ENCODE measurements at places on chromosomes 13 and 19. TPM values are rescaled to one million over a fixed set of nuclear protein-coding genes. Genes with fewer than 3 reads are reported as not detected.

The SYDE1 gene
- total RNA-seq = not detected

The KLK3 gene
- total RNA-seq = not detected

DNA sequence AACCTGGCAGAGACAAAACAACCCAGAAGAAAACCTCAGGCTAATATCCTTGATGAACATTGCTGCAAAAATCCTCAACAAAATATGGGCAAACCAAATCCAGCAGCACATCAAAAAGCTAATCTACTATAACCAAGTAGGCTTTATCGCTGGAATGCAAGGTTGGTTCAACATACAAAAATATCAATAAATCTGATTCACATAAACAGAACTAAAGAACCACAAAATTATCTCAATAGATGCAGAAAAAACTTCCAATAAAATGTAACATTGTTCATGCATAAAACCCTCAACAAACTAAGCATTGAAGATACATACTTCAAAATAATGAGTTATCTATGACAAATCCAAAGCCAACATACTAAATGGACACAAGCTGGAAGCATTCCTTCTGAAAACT is 8.8 kb downstream of the ZNF724 start:
- no peaks in the 10 kb centered on the region for H3K4me1 ChIP-seq
- no peaks in the 10 kb centered on the region for H3K27me3 ChIP-seq
- H3K36me3 ChIP-seq = peaks cover 14% of the 10 kb centered on the region
- DNase-seq = no peak

DNA sequence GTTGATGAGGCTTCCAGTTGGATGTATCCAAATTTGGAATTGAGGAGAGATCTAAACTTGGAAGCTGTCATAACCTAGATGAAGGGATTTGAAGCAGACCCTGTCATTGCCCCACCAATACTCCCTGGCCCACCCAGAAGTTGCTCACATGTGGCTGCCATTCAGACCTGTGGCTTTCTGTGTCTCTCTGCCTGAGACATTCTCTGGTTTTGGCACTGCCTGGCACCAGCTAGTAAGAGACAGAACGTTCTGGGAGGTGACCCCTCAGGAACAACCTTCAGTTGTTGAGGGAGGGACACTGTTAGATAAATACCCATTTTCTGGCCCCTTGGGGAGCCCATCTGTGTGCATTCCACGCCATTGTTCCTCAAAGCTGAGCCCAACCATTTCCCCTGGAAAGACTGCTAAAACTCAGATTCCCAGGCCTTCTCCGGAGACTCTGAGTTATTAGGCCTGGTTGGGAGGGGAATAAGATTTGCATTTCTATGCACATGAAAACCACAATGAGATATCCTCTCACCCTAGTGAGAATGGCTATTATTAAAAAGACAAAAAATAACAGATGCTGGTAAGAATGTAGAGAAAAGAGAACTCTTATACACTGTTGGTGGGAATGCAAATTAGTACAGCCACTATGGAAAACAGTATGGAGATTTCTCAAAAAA is 290.4 kb downstream of the TSHZ3 start:
- no peak for DNase-seq
- H3K27ac ChIP-seq = no peak overlapping the region
- no peaks in the 10 kb centered on the region for H3K36me3 ChIP-seq
- no peaks in the 10 kb centered on the region for H3K27me3 ChIP-seq

DNA sequence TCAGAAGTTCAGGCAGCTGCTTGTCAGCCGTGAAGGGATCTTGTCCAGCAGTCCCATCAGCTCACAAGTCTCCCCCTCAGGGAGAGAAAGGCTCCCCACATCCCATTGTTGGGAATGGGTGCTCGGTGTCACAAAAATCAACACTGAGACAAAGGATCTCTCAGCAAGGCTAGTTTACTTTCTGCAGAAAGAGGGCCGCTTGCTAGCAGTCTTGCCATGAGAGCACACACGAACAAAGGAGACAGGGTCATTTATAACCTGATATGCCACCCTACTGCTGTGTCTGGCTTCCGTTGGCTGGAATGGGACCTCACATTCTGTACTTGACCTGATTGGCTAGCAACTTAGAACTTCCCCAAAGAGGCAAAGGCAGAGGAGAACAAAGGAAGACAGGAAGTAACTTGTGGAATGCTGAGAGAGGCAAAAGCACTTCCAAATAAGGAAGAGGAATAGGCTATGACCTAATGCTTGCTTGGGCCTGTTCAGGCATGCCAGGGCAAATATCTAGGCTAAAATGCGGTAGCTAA is 8.7 kb upstream of the IGFL3 start:
- peaks cover 4% of the 10 kb centered on the region for H3K27me3 ChIP-seq
- no peaks in the 10 kb centered on the region for H3K4me1 ChIP-seq
- H3K27ac ChIP-seq = no peak overlapping the region
- H3K4me3 ChIP-seq = no peak overlapping the region
- no peaks in the 10 kb centered on the region for H3K36me3 ChIP-seq

DNA sequence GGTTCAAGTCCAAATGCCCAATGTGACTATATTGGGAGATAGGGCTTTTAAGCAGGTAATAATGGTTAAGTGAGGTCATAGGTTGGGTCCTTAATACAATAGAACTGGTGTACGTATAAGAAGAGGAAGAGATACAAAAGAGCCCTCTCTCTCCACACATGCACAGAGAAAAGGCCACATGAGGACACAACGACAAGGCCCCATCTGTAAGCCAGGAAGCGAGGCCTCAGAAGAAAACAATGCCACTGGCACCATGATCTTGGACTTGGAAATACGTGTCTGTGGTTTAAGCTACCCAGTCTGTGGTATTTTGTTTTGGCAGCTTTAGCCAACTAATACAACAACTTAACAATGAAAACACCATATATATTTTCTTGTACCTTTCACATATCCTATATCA is 23.4 kb upstream of the RFC3 start:
- H3K4me3 ChIP-seq = no peak overlapping the region
- DNase-seq = no peak
- no peaks in the 10 kb centered on the region for H3K36me3 ChIP-seq
- no peak overlapping the region for H3K27ac ChIP-seq

Data from CD4-positive, alpha-beta T cell (primary cell).